ENCODE measurements at places on chromosomes 1 and 21.

- no peaks in the 10 kb centered on the region for H3K36me3 ChIP-seq
- no peak for DNase-seq
- H3K4me3 ChIP-seq = no peak overlapping the region
- no peaks in the 10 kb centered on the region for H3K4me1 ChIP-seq
- H3K27me3 ChIP-seq = no peaks in the 10 kb centered on the region
Observed at GRCh38 chr1:110286564-110286963, 52.6 kb upstream of the RBM15 start.

GRCh38 chr1:19112891-19113696, 97.0 kb downstream of the UBR4 start:
- no peak for DNase-seq
- H3K27me3 ChIP-seq = no peaks in the 10 kb centered on the region
- H3K4me3 ChIP-seq = no peak overlapping the region

DNA sequence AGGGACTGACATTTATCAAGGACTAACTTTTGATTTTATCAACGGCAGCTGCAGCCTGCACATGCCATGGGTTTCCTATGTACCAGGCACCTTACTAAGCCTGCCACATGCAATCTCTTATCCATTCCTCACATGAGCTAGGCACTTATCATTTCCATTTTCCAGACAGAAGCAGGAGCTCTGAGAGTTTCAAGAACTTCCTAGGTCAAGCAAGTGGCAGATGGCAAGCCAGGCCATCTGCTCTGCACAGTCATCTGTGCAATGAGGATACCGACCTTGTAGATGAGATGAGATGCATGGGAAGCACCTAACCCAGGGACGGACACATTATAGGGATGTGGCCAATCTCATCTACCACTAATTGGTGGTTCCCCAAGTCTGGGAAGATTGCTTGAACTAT, 339.4 kb upstream of the USP24 start:
- H3K27me3 ChIP-seq = no peaks in the 10 kb centered on the region
- no peaks in the 10 kb centered on the region for H3K36me3 ChIP-seq
- no peak overlapping the region for H3K27ac ChIP-seq
- no peaks in the 10 kb centered on the region for H3K4me1 ChIP-seq
- no peak overlapping the region for H3K4me3 ChIP-seq
- no peak for DNase-seq

GRCh38 chr1:160821627-160822026, 25.7 kb downstream of the LY9 start:
- H3K27ac ChIP-seq = no peak overlapping the region
- H3K4me1 ChIP-seq = no peaks in the 10 kb centered on the region
- H3K36me3 ChIP-seq = no peaks in the 10 kb centered on the region

- DNase-seq = no peak
- no peak overlapping the region for H3K27ac ChIP-seq
- H3K4me3 ChIP-seq = no peak overlapping the region
- no peaks in the 10 kb centered on the region for H3K36me3 ChIP-seq
Observed at GRCh38 chr1:98672189-98672588, 10.7 kb downstream of the SNX7 start.

DNA sequence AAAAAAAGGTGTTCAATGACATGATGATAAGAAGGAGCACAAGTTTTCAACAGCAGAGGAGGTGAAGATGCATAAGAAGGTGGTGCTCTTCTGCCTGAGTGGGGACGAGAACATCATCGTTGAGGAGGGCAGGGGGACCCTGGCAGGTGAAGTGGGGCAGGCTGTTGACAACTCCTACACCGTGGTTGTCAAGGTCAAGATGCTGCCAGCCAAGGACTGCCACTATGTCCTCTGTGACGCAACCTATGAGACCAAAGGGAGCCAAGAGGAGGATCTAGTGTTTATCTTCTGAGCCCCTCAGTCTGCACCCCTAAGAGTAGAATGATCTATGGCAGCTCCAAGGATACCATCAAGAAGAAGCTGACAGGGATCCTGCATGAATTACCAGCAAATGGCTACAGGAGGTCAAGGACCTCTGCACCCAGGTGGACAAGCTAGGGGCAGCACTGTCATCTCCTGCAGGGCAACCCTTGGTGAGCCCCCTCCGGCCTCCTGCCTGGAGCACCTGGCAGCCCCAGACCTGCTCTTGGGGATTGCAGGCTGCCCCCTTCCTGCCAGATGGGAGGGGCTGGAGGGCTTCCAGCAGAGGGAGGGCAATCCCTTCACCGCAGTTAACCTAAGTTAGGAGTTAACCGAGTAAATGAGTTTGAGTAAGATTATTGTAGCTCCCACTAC, 80.5 kb downstream of the ZNF281 start:
- H3K27me3 ChIP-seq = no peaks in the 10 kb centered on the region
- no peak overlapping the region for H3K27ac ChIP-seq
- H3K36me3 ChIP-seq = no peaks in the 10 kb centered on the region

- no peaks in the 10 kb centered on the region for H3K27me3 ChIP-seq
- H3K27ac ChIP-seq = peak overlapping the region; percentile 37
- H3K36me3 ChIP-seq = no peaks in the 10 kb centered on the region
- no peak for DNase-seq
- H3K4me3 ChIP-seq = no peak overlapping the region
Observed at GRCh38 chr1:196609370-196609737, 1.1 kb upstream of the KCNT2 start.

GRCh38 chr1:169538998-169539871, 47.0 kb downstream of the F5 start:
- DNase-seq = no peak
- H3K4me3 ChIP-seq = no peak overlapping the region
- no peaks in the 10 kb centered on the region for H3K27me3 ChIP-seq
- H3K36me3 ChIP-seq = no peaks in the 10 kb centered on the region
